ENCODE measurements at places on chromosomes 3 and 15.

DNA sequence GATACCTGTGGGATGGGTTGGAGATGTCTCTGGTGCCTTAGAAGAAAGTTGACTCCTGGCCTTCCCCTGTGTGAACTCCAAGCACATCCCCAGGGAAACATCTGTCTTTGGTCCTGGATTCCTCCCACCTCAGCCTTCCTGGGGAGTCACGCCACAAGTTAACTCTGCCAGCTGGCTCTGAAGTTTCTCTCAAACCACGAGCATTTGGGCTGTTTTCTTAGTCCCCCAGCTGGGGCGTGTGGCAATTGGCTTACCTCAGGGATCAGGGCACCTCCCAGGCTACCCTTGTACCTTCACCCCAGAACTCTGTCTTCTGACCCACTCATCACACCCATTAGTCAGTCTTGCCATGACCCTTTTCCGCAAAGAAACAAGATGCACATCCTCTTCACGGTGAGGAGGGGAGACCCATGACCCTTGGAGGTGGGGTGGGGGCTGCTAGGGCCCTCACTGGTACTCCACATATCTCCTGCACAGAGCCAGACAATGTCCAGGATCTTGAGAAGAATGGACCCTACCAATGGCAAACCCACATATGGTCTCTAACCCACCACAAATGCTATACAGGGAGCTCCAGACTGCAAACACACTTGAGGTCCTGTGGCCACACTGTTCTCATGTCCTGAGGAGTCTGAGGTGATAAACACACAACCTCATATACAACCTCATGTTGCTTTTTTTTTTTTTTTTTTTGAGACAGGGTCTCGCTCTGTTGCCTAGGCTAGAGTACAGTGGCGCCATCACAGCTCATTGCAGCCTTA, 3.9 kb downstream of the NEIL1 start:
- no peak for ATAC-seq

DNA sequence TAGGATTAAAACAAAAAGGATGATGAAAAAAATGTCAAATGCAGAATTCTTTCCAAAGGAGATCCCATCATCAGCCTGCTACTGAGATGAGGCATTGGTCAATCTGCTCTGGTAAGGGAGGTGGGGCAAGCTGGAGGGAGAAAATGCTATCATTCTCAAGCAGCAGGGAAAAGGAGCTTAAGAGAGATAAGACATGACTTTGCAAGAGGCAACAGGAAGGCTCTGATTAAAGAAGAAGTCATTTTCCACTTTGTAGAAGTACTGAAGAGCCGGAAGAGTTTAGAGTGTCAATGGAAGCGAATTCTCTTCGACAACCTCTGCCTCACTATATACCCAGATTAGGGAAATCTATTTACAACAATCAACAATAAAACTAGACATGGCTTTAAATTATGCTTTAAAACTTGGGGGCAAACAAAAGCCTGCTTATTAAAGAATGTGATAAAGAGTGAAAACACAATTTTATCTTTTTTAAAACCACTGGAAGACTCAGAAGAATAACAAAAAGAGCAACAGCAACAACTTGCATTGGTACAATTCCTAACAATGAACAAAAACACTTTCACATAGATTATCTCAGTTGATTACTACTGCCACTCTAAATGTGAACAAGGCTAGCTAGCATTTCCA, 81.8 kb upstream of the NANOGP8 start:
- no peak for ATAC-seq

DNA sequence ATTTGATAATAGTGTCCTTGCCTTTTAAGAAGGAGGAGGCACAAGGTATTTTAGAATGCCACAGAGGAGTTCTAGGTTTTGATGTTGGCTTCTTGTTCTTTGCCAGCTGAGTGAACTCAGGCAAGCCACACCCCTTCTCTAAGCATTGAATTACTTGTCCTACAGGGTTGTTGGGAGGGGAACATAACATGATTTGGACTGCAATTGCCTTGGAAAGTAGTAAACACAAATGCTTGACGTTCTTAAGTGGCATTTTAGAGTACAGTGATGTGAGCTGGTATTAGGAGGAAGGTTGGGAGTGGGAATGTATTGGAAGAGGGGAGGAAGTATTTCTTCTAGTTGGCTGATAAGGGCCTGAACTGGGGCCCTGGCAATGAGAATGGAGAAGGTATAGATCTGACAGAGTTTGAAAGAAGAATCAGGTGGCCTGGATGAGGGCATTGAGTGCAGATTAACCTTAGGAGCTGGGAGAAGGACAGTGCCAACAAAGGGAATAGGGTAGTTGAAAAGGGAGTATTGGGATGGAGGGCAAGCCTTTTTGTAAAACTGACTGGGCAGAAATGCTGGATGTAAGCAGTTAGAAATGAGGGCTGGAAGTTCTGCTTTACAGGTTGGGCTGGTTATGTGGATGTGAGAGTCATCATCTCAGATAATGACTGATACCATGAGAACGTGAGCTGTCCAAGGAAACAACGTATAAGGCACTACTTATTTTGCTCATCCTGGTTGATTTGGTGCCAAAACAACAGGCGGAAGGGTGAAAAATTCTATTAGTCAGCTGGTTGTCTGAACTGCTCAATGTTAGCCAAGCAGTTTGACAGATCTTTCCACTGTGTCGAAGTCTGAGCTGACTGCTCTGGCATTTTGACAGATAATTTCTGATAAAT, 16.7 kb downstream of the KAT2B start:
- peak; percentile 35 for ATAC-seq

GRCh38 chr3:32046102-32046501, 60.3 kb upstream of the GPD1L start:
- no peak for ATAC-seq

DNA sequence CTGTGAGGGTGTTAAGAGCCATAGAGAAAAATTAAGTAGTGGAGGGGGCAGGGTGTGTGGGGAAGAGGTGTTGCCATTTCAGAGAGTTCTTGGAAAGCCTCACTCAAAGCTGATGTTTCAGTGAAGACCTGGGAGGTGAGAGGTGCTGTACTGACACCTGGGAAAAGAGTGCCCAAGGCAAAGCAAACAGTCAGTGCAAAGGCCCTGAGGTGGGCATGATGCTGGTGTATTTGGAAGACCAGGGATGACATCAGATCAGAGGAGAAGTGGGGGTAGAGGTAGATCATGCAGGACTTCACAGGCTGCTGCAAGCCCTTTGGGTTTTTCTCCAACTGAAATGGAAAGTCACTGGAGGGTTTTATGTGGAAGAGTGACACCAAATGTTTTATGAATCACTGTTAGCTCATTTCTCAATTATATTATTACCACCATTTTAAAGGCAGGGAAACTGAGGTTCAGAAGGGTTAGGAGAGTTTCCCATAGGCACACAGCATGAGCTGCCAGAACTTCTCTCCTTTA, 42.8 kb upstream of the SMAD3 start:
- no peak for ATAC-seq
